ENCODE measurements at places on chromosomes 4 and X. TPM values are rescaled to one million over a fixed set of nuclear protein-coding genes. Genes with fewer than 3 reads are reported as not detected.
A peak's percentile ranks its signal among the peaks of the same experiment; 100 is the strongest.

- DNase-seq = no peak
These were observed 100.6 kb upstream of the F9 start for GRCh38 chrX:139429913-139430312.

DNA sequence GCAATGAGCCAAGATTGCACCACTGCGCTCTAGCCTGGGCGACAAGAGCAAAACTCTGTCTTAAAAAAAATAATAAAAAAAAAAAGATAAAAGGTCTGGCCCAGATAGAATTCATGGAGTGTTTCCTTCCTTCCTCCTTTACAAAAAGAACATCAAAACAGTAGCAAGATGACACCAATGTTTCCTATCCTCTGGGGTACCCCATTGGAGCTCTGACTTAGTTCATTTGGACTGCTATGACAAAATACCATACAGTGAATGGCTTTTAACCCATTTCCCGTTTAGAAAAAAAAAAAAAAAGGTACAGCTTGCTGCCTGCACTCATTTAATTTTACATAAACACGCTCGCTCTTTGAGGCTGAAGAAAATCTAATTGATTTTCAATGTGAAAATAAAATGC is 89.9 kb upstream of the PRKX start:
- no peak for DNase-seq

DNA sequence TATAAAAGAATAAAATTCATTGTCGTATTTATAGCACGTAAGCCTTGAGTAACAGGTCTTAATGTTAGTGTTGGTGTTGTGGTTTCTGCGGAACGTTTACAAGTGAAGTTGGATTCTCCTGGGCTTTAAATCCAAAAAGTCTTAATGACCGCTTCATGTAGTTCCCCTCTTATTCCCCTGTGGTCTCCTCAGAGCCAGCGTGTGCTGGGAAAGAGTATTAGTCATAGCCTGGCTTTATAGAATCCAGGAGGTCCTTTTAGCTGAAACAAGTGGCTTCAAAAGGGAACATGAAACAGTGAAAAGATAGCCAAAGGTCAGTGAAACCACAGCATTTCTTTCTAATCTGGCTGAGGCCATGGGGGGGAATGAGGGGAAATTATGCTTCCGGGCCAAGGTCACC is 79.1 kb downstream of the CLCN4 start:
- DNase-seq = no peak

DNA sequence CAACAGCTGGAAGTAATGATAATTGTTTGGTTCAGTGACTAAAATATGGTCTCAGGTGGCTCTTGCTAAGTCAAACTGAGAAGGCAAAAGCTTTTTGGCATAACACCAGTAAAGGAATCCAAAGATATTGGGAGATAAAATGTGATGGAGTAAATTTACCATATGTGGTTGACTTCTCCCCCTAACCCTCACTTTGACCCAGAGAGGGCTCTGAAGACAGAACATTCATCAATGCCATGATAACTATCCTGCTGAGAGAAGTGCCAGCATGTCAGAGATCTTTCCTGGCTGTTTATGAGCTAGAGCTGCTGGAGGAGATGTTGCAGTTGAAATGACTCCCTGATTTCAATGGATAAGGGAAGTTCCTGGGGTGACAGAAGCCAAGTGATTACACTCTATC is 213.4 kb downstream of the SPCS3 start:
- DNase-seq = no peak

DNA sequence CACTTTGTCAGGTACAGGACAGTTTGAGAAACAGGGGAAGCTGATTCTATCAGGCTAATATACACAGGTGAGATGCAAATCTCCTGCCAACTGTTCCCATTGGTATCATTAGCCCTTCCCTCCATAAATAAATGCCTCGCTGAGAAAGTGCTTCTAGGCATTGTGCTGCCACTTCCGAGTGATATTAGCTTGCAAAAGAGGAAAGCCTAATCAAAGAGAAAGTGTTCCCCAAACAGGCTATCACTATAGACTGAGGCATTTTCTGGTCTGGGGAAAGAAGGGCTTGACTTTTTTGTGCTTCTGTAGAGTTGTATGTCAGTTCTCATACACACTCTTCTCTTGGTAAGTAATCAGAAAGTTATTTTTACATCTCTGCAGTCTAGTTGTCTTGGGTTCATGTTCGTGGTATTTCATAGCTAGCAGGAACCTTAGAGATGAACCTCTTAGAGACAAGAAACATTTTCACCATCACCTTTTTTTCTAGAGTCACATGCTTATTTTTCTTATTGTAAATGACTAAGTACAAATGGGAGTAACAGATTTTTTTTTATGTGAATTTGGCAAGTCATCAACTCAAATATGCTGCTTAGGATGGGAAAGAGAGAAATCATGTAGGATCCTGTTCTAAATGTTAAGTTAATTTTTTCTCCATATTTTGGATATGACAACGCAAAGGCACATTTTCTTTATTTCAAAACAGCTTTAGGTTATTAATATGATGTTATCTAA is 1009.8 kb downstream of the ADGRL3 start:
- DNase-seq = no peak

DNA sequence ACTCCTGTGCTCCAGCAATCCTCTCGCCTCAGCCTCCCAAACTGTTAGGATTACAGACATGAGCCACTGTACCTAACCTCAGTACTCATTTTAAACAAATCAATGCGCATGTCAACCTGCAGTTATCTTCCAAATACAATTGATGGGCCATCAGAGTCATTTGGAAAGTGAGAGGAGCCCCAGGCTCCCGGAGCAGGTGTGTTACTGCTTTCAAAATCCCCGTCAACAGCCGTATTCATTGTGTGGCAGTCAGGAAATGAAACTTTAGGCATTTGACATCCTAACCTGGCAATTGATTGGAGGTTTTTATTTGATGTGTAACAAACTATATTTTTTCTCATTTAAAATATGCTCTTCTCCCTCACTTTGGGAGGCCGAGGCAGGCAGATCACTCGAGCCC is 623.6 kb upstream of the TENM3 start:
- no peak for DNase-seq

GLRA2 gene
- total RNA-seq = not detected

UCHL1 gene
- total RNA-seq = 49.2 TPM

DNA sequence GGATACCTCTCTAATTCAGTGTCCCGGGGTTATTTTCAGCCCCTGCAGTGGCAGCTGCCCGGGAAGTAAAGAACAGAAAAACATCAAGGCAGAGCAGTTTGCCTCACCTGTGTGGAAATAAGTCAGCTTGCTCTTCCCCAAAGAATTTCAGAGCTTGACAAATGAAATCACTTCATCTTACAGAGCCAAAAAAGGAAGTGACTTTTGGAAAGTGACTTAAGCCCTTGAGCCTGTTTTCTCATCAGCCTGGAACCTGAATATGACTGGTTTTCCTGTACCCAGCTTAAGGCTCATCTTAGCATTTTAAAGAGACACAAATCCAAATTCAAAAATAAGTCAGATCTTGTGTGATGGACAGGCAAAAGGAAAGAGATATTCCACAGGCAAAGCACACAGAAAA is 211.6 kb downstream of the RCHY1 start:
- no peak for DNase-seq

- DNase-seq = peak; percentile 44
These were observed 1544.1 kb upstream of the ADGRL3 start for GRCh38 chr4:59655996-59656395.

DNA sequence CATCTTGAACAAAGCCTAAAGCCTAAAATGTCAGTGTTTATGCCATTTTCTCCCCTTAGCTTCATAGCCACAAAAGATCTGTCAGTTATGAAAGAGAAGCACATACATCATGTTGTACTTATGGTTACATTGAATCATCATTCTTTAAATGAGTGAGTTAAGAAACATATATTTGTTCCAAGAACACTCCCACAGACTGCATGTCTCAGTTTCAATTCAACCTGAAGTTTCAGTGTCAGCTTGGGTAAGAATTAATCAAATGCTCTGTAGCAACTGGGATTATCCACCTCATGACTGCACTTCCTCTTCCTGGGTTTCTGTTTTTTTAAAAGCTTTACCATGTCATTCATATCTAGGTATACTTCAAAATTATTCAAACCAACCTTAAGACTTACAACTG is 3.9 kb upstream of the TMPRSS11B start:
- DNase-seq = no peak

GRCh38 chrX:24030597-24030996 is 3.6 kb upstream of the KLHL15 start:
- DNase-seq = no peak

GRCh38 chrX:106875151-106875550 is 28.0 kb downstream of the RIPPLY1 start:
- no peak for DNase-seq

TMPRSS11A gene
- total RNA-seq = not detected

DNA sequence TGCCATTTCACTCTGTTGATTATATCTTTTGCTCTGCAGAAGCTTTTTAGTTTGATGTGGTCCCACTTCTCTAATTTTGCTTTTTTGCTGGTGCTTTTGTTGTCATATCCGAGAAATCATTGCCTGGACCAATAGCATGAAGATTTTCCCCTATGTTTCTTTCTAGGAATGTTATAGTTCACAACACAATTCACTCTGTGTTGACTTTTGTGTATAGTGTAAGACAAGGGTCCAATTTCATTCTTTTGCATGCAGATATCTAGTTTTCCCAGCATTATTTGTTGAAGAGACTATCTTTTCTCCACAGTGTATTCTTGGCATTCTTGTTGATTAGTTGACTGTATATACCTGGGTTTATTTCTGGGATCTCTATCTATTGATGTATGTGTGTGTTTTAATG is 8.3 kb upstream of the CPE start:
- DNase-seq = no peak

IL3RA gene
- total RNA-seq = 6.3 TPM

LINC00632 gene
- 1,949 TPM for total RNA-seq

TEX11 gene
- total RNA-seq = not detected

GRCh38 chr4:82918091-82918490 is 17.6 kb downstream of the THAP9 start:
- no peak for DNase-seq

GRCh38 chr4:95450294-95450693 is 98.5 kb downstream of the UNC5C start:
- no peak for DNase-seq

ODAPH gene
- total RNA-seq = not detected

- DNase-seq = no peak
These were observed 1583.3 kb downstream of the STIM2 start for GRCh38 chr4:28443801-28444412.

GRCh38 chr4:180261346-180261745 is 1981.9 kb upstream of the TENM3 start:
- DNase-seq = no peak

- no peak for DNase-seq
These were observed 47.7 kb upstream of the SYTL5 start for GRCh38 chrX:37958525-37959211.

RIBC1 gene
- 0.58 TPM for total RNA-seq

- no peak for DNase-seq
These were observed 1.2 kb downstream of the PRMT9 start for GRCh38 chr4:147682755-147683154.

- no peak for DNase-seq
These were observed 102.0 kb upstream of the SH3RF1 start for GRCh38 chr4:169372791-169373190.

- no peak for DNase-seq
These were observed 39.3 kb downstream of the SH3KBP1 start for GRCh38 chrX:19848110-19848509.

GRCh38 chr4:40918330-40918729 is 168.6 kb downstream of the NSUN7 start:
- peak; percentile 88 for DNase-seq

GRCh38 chrX:1423215-1423614 is 29.5 kb downstream of the ASMTL start:
- peak; percentile 8 for DNase-seq

DNA sequence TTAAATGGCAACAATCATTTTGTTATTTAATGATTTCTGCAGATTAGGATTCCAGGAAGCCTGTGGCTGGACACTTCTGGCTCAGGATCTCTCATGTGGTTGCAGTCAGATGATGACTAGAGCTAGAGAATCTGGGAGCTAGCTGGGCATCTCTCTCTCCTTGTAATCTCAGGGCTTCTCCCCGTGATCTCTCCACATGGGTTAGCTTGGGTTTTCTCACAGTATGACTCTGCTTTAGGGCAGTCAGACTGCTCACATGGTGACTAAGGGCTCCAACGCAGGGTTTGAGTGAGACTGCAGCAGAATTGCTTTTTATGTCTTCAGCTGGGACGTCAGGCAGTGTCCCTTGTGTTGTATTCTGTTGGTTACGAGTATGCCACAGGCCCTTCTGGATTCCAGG is 361.4 kb downstream of the CBLL2 start:
- no peak for DNase-seq

DNA sequence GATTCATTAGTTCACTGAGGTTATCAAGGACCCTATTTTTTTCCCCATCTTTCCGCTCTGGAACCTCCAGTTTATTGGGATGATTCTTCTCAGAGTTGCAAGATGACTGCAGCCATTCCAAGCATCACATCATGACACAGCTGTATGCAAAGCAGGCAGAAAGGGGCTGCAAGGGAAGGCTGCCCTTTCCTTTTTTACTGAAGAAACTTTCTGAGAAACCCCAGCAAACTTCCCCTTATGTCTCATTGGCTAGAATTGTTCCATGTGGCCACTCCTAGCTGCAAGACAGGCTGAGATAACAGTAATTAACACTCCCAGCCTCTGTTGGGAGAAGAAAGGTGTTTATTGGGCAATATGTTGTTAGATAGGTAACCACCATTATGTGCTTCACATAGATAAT is 102.6 kb downstream of the SATL1 start:
- DNase-seq = no peak

GRCh38 chr4:84530871-84531270 is 31.8 kb upstream of the NKX6-1 start:
- DNase-seq = no peak

- DNase-seq = no peak
These were observed 4.8 kb upstream of the MAP7D3 start for GRCh38 chrX:136256026-136256425.

PRSS12 gene
- total RNA-seq = not detected

HELQ gene
- total RNA-seq = 17.0 TPM

- DNase-seq = no peak
These were observed 12.6 kb downstream of the SHOX start for GRCh38 chrX:643241-643595.

L1CAM gene
- 4.3 TPM for total RNA-seq

- DNase-seq = no peak
These were observed 19.5 kb downstream of the AP1AR start for GRCh38 chr4:112251019-112251643.

DNA sequence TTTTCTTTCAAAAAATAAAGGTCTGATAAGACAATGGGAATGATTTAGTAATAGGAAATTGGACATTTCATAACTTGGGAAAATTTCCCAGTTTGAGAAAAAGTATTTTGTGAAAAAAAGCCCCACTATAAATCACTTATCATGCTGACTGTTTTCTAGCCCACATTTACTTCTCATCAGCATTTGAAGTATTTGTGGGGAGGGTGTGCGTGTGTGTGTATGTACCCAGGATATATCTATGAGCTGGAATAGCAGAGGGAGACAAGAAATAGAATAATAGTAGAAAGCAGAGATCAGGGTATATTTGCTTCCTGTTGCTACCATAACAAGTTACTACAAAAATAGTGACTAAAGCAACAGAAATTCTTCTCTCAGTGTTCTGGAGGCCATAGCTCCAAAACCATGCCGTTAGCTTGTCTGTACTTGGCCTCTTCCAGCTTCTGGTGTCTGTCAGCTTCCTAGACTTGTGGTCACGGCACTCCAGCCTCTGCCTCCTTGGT is 139.8 kb downstream of the PTTG2 start:
- no peak for DNase-seq

All from aorta (tissue), 5 donors.